ENCODE measurements at places on chromosomes 3 and 15.

- no peak for DNase-seq
Measured at GRCh38 chr15:30827625-30828303, 76.0 kb upstream of the FAN1 start.

GRCh38 chr15:69410248-69410874 lies 3.8 kb upstream of the KIF23 start:
- no peak for DNase-seq

DNA sequence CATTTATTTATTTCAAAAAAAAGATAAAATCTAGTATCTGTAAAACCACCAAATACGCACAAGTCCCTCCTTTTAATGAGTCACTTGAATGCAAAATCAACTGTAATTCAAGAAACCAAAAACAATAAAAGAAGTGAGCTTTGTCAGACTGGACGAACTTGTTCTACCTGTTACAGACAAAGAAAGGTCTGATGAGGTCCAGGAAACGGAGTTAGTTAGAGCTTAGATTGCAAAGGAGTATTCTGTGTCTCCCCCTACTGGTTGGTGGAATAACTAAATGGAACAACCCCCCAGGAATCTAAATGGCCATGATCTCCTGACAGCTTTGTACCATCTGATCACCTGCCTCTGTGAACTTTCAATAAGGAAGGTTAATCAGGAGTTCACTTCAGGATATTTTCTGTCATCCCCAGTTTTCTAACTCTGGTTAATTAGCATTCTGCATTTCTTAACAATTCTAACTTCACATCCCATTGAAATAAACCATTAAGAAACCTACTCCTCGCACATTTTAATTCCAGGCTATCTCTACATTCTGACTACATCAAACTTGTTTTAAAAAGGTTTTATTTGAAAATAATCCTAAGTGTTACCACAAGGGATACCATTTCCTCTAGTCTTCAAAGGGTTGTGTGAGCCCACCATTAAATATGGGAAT lies 333.0 kb upstream of the SATB1 start:
- peak; percentile 64 for DNase-seq

DNA sequence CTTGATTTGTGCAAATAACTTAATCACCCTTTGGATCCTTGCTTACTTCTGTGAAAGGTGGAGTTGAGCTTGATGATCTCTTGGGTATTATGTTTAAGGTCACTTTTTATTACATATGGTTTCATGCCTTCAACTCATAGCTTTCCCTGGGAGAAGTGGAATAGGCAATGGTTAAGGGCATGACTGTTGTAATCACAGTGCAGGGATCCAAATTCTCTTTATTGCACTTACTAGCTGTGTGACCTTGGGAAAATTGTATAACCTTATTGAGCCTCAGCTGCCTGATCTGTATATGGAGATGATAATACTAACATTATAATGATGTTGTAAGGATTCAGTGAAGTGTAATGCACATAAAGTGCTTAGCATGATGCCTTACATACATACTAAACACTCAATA lies 59.1 kb downstream of the PLCL2 start:
- no peak for DNase-seq

GRCh38 chr15:93929375-93930094 lies 301.8 kb upstream of the MCTP2 start:
- no peak for DNase-seq

DNA sequence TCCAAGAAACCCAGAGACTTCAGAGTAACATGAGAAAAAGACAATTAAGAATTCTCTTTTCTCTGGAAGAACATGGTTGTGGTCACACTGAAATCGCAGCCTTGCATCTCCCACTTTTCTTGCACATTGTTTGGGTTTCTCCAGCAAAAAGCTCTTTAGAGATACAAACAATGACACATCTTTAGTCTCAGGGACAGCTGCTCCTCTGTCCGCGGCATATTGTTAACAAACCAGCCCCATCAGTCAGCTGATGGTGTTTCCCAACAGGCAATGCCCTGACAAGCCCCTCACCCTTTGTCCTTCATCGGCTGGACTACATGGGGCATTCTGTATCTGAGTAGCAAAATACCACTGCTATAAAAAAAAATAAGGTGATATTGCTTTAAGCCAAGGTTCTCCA lies 53.4 kb downstream of the UMPS start:
- DNase-seq, result no peak

DNA sequence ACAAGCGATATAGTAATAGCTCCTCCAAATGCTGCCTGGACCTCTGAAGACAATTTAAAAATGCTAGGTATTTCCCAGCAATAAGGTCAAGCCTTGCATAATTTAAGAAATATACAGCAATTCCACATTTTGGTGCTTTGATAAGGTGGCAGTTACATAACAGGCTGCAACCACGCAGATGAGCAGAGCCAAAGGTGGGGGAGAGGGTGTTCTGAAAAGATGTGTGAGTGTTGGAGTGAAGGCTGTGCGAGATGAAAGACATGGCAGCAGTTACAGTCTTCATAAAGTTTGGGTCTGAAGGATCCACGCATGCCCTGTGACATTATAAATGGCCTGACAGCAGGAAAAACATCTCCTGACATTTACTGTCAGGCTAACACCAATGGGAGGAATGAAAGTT lies 26.1 kb downstream of the CTDSPL start:
- no peak for DNase-seq

DNA sequence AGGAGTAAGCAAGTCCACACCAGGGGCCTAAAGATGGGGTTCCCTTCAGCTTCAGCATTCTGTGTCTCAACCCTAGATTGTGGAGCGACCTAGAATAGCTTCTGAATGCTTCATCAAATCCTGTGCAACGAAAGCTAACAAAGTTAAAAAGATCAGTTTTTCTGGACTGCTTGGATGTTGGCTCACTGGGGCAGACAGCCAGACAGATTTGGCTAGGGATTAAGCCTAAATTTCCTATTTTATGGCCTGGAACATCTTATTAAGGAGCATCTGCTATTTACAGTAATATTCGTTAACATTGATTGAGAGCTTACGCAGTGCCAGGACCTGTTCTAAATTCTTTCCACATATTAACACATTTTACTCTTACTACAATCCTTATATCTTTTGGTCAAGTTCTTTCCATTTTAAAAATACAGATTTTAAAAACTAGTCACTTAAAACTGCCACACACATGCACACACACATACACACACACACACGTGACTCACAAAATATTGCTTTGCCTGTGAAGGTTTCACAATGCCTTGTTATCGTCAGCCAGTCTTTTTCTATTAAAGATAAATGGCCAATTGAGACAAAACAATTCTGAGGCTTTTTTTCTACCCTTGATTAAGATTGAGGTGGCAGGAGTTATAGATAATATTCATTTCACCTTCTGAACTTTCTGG lies 173.3 kb upstream of the SNTN start:
- DNase-seq, result no peak

DNA sequence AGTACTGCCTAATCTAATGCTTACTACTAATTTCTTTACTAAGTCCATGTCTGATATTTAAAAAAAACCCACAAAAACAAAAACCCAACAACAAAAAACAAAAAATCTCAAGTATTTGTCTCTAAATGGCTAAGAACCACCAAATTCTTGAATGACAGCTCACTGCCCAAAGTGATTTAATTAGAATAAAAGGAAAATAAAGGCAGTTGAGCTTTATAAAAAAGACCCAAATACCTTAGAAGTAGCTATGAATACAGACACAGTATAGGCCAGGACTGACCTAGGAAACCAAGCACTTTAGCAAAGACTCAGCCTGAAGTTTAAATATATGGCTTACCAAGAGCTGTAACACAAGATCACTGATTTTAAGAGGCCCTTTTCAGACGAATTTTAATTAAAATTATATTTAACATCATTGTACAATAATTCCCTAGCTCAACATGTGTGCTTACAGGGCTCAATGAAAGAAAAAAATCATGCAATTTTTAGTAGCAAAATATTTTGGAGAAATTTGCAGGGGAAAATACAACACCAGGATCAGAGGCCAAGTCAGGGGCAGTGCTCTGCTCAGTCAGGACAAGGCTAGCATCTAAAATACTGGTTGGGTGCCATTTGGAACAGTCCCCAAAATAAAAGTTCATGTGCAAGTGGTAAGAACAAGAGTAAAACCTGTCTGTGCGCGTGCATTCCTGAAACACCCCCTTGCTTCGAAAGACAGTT lies 24.8 kb downstream of the UQCC5 start:
- no peak for DNase-seq

DNA sequence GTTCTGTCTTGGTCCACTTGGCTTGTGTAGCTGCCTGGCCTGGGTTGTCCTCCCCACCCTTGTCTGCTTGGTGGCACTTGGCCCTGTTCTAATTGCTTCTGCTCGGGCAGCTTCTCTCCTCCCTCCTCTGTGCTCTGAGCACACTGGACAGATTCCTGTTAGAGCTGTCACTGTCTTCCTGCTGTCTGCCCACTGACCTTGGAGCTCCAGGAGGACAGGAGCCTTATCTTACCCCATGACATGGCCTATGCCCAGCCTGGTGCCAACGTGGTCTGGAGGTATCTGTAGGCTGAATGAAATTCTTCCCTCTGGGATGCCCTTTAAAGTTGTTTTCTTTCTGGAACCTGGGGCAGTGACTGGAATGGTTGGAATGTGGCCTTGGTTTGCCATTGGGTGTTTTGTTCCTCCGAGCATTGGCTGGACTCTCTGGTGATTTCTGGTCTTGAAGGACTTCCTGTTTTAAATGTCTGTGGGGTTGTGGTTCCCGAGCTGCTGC lies 94.1 kb downstream of the FAM43A start:
- DNase-seq, result no peak
